ENCODE measurements at places on chromosomes 11 and 22.

DNA sequence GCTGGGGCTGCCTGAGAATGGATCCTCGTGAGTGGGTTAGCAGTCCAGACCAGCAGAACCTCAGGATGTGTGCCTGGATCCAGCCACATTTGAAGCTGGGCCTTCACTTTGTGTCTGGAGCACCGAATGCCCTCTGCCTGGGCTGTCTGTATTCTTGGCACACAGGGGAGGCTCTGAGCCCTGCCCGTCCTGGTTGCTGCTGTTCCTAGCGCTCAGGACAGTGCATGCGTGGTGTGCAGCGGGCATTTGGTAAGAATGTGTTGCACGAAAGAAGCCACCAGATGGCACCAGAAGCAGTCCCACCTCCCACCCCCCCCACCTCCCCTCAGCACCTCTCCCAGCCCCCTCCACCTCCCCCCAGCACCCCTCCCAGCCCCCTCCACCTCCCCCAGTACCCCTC, 4.1 kb upstream of the MAPK11 start:
- DNase-seq: peak; percentile 63

DNA sequence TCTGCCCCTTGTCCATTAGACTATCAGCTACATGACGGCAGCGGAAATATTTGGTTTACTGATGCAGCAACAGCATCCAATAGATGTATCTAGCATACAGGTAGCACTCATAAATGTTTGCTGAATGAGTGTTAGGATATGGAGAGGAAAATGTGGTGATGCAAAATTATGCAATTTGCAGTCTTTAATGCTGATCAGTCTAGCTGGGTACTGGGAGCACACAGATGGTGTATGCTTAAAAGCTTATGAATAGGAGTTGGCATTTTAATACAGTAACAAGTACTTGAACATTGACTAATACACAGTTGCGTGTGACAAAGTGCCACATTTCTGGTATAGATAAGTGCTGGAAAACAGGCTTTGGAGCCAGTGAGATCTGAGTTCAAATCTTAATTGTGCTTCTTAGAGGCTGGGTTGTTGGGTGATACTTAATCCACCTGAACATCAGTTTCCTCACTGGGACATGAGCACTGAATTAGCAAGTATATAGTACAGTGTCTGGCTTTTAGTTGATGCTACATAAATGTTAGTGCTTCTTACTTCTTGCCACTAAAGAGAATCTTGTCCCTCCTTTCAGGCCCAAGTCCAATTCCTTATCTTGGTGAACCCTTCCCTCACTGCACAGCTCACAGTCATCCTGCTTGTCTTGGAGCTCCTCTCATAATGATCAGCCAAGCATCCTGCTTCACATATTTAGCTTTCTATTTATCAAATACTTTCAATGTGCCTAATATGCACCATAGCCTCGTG, 99.6 kb downstream of the TIMP3 start:
- DNase-seq: no peak

GRCh38 chr11:64629796-64630562, 39.0 kb downstream of the SLC22A12 start:
- DNase-seq: no peak

- no peak for DNase-seq
Measured at GRCh38 chr11:75283391-75283931, 42.9 kb downstream of the TPBGL start.

DNA sequence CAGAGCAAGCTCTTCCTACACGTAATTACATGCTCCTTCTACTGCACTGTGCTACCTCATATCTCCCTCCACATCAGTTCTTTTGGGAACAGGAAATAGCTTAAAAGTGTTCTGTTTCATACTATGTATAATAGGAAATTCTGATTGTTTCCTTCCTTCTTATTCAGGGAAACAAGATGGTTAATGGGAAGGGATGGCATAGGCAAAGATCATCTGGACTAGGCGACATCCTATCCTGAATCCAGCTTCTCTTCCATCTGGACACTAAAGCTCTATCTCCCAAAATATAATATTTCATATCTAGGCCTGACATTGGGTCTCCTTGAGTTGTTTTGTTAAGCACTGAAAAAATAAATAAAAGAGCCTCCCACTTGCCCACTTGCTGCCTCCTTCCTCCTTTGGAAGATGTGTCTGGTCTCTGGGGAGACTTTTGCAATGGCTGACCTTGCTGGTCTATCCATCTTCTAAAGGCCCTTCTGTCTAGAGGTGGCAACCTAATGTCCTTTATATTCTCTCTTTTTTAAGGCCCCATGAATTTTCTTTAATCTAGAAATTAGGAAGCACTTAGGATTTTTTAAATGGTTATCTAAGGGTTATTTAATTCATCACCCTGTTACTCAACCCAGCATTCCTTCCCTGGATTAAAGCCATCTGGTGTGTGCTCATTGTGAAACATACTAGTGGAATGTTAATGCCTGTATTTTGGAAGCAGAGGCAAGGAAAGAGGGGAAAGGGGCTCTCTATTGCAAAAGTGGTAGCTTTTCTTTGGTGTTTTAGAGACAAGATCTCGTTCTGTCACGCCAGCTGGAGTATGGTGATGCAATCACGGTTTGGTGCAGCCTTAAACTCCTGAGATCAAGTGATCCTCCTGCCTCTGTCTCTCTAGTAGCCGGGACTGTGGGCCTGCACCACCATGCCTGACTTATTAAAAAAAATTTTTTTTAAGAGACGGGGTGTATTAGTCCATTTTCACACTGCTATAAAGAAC, 20.6 kb downstream of the CLMP start:
- no peak for DNase-seq

DNA sequence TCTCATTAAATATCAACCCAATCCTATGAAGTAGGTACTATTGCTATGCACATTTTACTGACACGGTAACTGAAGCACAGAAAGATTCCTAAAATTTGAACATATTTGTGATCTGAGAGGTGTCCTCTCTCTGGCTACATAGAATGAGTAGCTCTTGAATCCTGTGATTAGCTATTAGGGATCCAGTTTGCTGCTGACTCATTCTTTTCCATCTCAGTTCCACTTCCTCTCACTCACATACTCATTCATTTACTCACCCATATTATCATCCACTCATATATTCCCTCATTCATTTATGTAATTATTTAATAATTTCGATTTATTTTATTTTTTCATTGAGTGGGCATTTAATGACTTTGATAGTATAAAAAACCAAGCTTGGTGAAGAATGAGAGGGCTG, 42.7 kb downstream of the OR5B17 start:
- DNase-seq: no peak

DNA sequence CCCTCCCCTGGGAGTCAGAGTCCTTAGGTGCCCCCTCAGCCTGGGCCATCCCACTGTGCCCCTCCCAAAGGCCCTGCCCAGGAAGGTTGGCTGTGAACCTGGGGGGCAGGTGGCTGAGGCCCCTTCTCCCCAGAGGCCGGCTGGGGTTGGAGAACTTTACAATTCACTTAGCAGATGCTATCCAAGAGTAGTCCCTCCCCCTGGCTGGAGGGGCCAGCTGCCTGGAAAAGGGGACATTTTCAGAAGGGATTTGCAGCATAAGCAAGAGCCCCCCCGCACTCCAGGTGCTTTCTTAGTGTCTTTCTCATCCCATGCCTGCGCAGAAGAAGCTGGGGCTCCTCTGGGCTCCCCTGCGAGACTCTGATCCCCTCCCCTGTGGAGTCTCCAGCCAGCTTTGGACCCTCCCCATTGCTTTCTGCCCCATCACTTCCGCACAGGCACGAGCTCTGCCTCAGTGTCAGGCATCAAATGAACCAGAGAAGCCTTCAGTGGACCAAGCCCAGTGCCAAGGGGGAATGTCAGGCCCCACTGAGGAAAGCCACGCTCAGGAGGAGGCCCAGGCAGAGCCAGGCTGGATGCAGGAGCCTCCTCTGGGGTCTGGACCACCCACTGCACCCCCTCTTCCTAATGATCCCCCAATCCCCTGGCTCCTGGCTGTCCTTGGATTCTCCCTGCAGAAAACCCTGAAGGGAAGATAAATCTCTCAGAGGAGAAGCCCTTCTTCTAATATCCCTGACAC, 3.7 kb downstream of the SSTR3 start:
- no peak for DNase-seq

DNA sequence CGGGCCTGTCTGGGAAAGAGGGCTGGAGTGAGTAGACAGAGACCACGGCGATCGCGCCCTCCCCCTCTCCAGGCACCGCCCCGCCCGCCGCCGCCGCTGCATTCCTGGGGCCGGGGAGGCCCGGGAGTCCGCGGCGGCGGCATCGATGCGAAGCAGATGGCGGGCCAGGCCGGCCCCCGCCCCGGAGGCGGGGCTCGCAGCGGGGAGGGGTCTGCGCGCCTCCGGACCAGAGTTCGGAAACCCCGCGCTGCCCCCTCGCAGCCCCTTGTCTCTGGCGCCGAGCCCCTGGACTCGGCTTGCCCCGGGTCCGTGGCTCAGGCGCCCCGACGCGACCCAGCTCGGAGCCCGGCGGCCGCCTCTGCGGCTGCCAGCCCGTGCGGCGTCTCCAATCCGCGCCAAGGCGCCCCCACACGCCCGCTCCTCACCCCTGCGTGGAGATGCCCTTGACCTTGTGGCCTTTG, 1.3 kb downstream of the SCARF2 start:
- no peak for DNase-seq

DNA sequence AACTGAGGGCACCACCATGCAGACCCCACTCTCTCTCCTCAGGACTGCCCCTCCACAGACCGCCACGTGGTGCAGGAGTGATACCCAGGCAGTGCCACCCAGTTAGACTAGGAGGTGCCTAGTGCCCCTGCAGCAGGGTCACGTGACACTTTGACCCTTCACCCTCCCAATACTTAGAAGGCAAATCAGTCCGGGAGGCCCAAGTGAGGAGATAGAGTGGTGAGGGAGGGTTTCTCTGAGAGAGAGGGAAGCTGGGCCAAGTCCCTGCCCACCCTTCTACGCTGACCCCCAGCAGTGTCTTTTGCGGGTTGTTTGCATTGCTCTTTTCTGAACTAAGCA, 84.6 kb downstream of the BUD13 start:
- DNase-seq: no peak

DNA sequence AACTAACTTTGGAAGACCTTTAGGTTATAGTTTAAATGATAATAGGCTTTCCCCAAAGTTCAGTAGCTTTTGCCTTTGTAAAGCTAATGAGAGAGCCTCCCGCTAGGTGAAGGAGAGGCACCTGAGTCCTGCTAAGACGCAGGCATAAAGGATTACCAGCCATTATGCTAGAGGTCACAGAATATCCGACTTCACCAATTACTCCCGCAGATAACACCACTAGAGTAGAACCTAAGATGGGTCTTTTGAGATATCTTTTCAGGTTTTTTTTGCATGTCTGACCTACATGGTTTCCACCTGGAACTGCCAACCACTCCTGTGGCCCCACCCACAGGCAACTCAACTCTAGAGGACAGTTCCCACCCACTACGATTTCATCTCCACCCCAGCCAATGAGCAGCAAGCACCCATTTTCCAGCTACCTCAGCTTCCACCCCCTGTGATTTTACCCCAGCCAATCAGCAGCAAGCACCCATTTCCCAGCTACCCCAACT, 314.3 kb downstream of the BRD1 start:
- no peak for DNase-seq

DNA sequence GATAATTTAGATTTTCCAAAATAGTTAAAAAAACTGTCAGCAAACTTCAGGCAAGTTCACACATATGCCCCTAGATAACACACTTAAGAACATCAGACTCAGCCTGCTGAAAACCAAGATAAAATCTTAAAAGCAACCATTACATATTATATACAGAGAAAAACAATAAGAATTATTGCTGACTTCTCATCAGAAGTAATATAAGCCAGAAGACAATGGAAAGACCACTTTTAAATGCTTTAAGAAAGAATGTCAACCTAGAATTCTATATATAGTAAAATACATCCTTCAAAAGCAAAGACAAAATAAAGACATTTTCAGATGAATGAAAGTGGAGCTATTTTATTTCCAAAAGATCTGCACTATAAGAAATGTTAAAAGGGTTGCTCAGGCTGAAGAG, 37.8 kb upstream of the SC5D start:
- no peak for DNase-seq

GRCh38 chr22:25235547-25236290, 16.3 kb downstream of the CRYBB2 start:
- peak; percentile 88 for DNase-seq

- DNase-seq: no peak
Measured at GRCh38 chr22:43798492-43798891, 13.6 kb downstream of the EFCAB6 start.

- DNase-seq: no peak
Measured at GRCh38 chr11:27700351-27701301, at the start of gene BDNF. BDNF (minus strand) TSS chr11:27700455; CDS start chr11:27658564, 41,891 bp downstream.

DNA sequence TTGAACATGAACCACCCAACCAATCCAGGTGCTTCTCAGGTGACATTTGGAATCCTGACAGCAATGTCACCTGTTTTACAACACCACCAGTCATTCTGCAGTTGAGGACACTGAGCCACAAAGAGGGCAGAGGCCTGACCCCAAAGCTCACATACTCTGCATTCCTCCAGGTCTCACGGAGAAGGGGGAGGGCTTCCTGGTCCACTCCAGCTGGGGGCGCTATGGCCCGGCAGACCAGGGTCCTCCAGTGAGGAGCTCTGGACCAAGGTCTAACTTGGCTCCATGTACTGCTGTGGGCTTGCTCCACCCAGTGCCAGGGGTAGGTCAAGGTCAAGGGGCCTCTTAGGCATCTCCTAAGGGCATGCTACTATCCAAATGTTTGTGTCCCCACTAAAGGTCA, 1.5 kb upstream of the PNPLA3 start:
- no peak for DNase-seq

GRCh38 chr11:8219257-8220021, 44.2 kb downstream of the LMO1 start:
- DNase-seq: peak; percentile 42

DNA sequence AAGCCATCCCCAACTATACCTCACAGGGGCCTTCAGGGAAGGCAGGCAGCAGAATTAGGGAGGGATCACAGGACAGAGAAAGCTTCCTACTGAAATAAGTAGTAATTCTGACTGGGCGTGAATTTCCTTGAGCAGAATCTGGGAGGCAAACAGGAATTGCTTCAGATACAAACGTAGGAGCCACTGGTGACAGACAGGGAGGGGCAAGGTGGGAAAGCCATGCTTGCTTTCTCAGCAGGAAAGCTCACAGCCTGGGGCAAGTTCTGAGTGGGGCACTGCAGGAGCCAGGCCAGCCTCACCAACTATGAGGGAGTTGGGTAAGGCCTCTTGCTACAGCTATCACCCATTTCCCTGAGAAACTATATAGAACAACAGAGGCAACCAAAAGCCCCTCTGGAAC, 43.6 kb downstream of the ARHGAP32 start:
- no peak for DNase-seq

GRCh38 chr11:45848654-45849081, 1.4 kb downstream of the CRY2 start:
- DNase-seq: no peak

DNA sequence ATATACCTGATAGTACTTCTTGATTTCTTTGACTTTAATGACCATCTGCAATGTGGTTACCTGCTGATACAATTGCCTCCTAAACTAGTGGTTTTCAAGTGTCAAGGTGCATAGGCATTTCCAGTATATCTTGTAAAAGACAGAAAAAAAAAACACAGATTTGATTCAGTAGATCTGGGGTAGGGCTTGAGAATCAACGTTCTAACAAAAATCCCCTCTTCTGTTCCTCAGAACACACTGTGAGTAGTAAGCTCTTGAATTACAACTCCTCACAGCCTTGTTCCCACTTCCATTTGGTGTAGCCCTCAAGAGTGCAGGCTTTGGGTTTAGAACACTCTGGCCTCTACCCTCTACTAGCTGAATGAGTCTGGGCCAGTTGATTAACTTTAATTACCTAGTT, 78.0 kb upstream of the CTSC start:
- peak; percentile 13 for DNase-seq

GRCh38 chr22:47465222-47465621, 702.8 kb downstream of the TBC1D22A start:
- no peak for DNase-seq

- no peak for DNase-seq
Measured at GRCh38 chr11:13152736-13153541, 124.7 kb upstream of the BMAL1 start.

- DNase-seq: no peak
Measured at GRCh38 chr11:66593650-66594049, 665 bp downstream of the CCS start.
